CD8-positive, alpha-beta memory T cell (primary cell): ENCODE measurements at places on chromosomes 1 and 21. TPM values are rescaled to one million over a fixed set of nuclear protein-coding genes. Genes with fewer than 3 reads are reported as not detected.

GRCh38 chr1:28582248-28582615, 9.8 kb upstream of the RAB42 start:
- H3K36me3 ChIP-seq, result peaks cover 28% of the 10 kb centered on the region
- H3K27me3 ChIP-seq, result no peaks in the 10 kb centered on the region
- peak overlapping the region; percentile 89 for H3K27ac ChIP-seq
- no peak for DNase-seq
- H3K4me1 ChIP-seq, result peaks cover 31% of the 10 kb centered on the region

DNA sequence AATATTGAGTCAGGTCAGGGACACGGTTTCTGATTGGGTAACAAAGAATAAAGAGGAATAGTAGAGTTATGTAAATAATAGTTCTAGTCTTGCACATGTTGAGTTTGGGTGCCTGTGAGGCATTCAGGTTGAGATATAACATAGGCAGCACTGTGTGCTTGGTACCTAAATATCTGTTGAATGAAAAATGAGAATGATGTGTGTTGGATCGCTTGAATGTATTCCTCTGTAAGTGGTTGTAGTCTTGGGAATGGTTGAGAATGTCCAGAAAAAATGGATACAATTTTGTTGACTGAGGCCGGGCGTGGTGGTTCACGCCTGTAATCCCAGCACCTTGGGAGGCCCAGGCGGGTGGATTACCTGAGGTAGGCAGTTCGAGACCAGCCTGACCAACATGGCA, 116.3 kb upstream of the HNRNPU start:
- no peak for DNase-seq
- no peaks in the 10 kb centered on the region for H3K36me3 ChIP-seq
- no peaks in the 10 kb centered on the region for H3K4me1 ChIP-seq

DNA sequence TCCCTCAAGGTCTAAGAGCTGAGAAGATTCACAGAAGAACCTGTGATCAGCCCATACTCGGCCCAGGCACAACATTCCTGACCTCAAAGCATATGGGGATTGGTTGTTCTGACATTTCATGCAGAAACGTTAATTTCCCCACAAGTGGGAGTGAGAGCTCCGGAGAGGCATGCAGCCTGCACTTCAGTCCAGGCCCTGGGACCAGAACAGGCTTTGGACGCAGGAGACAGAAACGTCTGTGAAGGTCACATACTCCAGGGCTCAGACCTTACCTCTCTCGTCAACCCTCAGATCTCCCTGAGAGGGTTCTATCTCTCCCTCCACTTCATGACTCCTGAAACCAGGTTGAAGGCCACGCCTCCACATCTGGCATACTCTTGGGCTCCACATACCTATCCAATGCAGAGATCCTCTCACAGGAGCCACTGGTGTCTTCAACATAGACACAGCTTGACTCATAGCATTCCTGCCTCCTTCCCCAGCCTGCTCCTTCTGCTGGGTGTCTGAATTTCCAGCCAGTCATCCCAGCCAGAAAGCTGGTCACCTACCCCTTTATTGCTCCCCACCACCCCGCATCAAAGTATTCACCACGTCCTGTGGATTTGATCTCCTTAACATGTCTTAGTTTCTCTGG, 149.2 kb downstream of the OMA1 start:
- no peaks in the 10 kb centered on the region for H3K27me3 ChIP-seq
- no peak overlapping the region for H3K4me3 ChIP-seq
- H3K4me1 ChIP-seq, result peaks cover 3% of the 10 kb centered on the region
- H3K36me3 ChIP-seq, result no peaks in the 10 kb centered on the region
- DNase-seq, result no peak
- H3K27ac ChIP-seq, result no peak overlapping the region

Gene CFHR1
- not detected for total RNA-seq

Gene OR2T11
- not detected for total RNA-seq

Gene HEYL
- total RNA-seq, result 0.07 TPM

Gene LENEP
- 0.72 TPM for total RNA-seq

Gene SLC30A7
- total RNA-seq, result 47.4 TPM

Gene MRPL9
- total RNA-seq, result 190 TPM
